ENCODE measurements at places on chromosomes 5 and 9.

- H3K27me3 ChIP-seq, result no peaks in the 10 kb centered on the region
- no peak overlapping the region for H3K27ac ChIP-seq
- no peaks in the 10 kb centered on the region for H3K4me1 ChIP-seq
- peak; percentile 34 for DNase-seq
- H3K36me3 ChIP-seq, result no peaks in the 10 kb centered on the region
Observed at GRCh38 chr9:13088720-13089427, 190.6 kb downstream of the MPDZ start.

DNA sequence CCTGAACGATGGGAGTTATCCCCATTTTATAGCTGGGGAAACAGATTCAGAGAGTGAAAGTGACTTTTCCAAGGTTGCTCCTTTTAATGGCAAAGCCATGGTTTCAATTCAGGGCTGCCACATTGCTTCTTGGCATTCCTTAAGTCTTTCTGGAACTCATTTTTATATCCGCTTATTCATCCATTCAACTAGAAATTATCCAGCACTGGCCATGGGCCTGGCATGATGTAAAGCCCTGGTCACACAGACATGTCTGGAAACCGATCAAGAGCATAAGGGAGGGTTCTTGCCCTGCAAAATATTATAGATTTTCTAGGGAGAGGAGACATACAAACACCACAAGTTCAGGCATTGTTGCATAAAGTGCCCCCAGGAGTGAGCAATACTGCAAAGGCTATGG, 43.0 kb upstream of the COL15A1 start:
- H3K27me3 ChIP-seq, result no peaks in the 10 kb centered on the region
- H3K27ac ChIP-seq, result no peak overlapping the region
- H3K4me3 ChIP-seq, result no peak overlapping the region

DNA sequence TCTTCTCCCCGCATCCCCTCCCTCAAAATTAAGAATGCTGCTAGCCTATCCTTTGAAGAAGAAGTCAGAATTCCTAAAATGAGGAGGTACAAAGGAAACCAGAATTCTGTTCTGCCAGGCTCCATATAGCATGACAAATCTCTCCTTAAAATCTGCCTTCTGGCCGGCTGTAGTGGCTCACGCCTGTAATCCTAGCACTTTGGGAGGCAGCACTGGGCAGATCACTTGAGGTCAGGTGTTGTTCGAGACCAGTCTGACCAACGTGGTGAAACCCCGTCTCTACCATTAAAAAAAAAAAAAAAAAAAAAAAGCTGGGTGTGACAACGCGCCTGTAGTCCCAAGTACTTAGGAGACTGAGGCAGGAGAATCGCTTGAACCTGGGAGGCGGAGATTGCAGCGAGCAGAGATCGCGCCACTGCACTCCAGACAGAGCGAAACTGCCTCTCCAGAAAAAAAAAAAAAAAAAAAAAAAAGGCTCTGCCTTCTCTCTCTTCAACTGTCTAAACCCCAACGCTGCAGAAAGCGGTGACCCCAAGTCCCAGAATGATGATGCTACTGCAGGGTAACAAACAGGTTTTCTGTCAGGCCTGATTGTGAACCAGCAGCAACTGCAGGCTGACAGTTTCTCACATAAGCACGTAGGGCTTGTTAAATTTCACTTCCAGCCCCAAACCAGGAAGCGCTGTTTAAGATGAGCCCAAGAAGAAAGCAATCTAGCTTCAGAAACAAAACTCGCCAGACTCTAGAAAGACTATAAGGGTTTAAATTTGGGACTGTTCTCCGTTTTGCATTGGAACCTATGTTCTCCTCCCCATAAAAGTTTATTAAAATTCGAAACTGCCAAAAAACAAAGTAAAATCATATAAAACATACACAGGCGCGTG, 963 bp upstream of the CAST start:
- DNase-seq, result peak; percentile 74
- peaks cover 5% of the 10 kb centered on the region for H3K4me1 ChIP-seq
- no peak overlapping the region for H3K27ac ChIP-seq
- peaks cover 4% of the 10 kb centered on the region for H3K27me3 ChIP-seq

DNA sequence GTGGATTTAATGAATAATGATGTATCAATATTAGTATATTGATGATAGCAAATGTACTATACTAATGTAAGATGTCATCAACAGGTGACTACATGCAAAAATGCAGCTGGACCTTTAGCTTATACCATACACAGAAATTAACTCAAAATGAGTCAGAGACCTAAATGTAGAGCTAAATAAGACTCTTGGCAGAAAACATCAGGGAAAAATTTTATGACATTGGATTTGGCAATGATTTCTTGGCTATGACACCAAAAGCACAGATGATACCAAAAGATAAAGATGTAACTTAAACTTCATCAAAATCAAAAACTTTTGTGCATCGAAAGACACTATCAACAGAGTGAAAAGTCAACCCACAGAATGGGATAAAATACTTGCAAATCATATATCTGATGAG, 64.0 kb upstream of the CCL21 start:
- H3K27me3 ChIP-seq, result peaks cover 2% of the 10 kb centered on the region
- DNase-seq, result no peak
- H3K36me3 ChIP-seq, result no peaks in the 10 kb centered on the region

DNA sequence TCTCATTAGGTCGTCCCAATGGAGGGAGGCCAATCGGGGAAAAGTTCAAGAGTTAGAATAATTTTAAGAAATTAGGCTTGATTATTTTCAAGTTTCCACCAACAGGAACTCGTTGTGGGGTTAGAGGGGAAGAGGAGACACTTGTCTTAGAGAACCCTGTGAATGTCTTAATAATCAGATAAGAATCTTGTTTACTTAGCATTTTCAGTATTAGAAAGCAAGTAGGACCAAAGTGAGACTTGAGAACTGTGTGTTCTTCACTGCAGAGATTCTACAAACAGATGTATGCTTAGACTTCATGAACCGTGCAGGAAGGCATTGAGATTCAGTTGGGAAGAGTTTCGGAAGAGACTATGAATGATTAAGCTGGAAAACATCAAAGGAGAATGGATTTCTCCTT, 69.0 kb upstream of the HMHB1 start:
- H3K36me3 ChIP-seq, result no peaks in the 10 kb centered on the region
- peaks cover 5% of the 10 kb centered on the region for H3K4me1 ChIP-seq
- no peaks in the 10 kb centered on the region for H3K27me3 ChIP-seq
- no peak overlapping the region for H3K4me3 ChIP-seq

Data from common myeloid progenitor, CD34-positive (primary cell).